ENCODE measurements at places on chromosomes 5 and 9. TPM values are rescaled to one million over a fixed set of nuclear protein-coding genes. Genes with fewer than 3 reads are reported as not detected.

- H3K27ac ChIP-seq: no peak overlapping the region
- no peak for DNase-seq
- H3K36me3 ChIP-seq: no peaks in the 10 kb centered on the region
- peaks cover 22% of the 10 kb centered on the region for H3K4me1 ChIP-seq
These were observed 18.5 kb upstream of the SNX2 start for GRCh38 chr5:122756264-122756911.

- H3K27ac ChIP-seq: no peak overlapping the region
- no peaks in the 10 kb centered on the region for H3K4me1 ChIP-seq
- H3K36me3 ChIP-seq: no peaks in the 10 kb centered on the region
- no peaks in the 10 kb centered on the region for H3K27me3 ChIP-seq
These were observed 33.1 kb downstream of the RAB3C start for GRCh38 chr5:58615972-58616371.

GRCh38 chr9:12784461-12785259 lies 9.8 kb downstream of the LURAP1L start:
- DNase-seq: no peak
- H3K4me1 ChIP-seq: no peaks in the 10 kb centered on the region
- no peak overlapping the region for H3K27ac ChIP-seq

GRCh38 chr9:99678566-99678965 lies 143.1 kb upstream of the NR4A3 start:
- H3K27ac ChIP-seq: no peak overlapping the region
- DNase-seq: no peak
- no peaks in the 10 kb centered on the region for H3K4me1 ChIP-seq

Gene PROB1
- total RNA-seq: 8.3 TPM

- no peaks in the 10 kb centered on the region for H3K36me3 ChIP-seq
- H3K27me3 ChIP-seq: peaks cover 2% of the 10 kb centered on the region
- H3K4me3 ChIP-seq: no peak overlapping the region
- H3K4me1 ChIP-seq: no peaks in the 10 kb centered on the region
- no peak for DNase-seq
- H3K27ac ChIP-seq: no peak overlapping the region
These were observed 53.3 kb upstream of the FAM169A start for GRCh38 chr5:74919487-74919886.

DNA sequence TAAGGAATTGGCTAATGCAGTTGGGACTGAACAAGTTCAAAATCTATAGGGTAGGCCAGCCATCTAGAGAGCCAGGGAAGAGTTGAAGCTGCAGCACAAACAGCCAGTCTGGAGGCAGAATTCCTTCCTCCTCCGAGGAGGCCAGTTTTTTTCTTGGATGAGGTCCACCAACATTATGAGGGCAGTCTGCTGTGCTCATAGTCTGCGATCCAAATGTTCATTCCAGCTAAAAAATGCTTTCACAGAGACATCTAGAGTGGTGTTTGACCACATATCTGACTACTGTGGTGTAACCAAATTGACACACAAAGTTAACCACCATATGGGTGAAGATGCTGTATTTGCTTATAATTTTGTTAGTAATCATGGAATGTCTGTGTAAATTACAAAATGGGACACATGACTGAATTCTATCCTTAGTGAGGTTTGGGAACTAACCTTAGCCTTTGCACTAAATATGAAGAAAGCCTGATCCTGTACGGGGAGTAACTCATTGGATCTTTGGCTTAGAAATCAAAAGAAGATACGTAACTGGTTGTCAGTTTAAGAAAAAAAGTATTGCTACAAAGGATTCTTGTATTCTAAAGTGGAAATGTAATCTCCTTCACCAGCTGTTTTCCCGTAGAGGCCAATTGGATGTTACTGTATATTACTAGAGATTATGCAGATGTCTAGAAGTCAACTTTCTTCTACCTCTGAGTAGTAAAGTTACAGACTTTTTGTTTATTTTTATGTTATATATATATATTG lies 70.6 kb downstream of the SPIN1 start:
- H3K27ac ChIP-seq: no peak overlapping the region
- peaks cover 9% of the 10 kb centered on the region for H3K36me3 ChIP-seq
- peaks cover 12% of the 10 kb centered on the region for H3K4me1 ChIP-seq
- no peak for DNase-seq

DNA sequence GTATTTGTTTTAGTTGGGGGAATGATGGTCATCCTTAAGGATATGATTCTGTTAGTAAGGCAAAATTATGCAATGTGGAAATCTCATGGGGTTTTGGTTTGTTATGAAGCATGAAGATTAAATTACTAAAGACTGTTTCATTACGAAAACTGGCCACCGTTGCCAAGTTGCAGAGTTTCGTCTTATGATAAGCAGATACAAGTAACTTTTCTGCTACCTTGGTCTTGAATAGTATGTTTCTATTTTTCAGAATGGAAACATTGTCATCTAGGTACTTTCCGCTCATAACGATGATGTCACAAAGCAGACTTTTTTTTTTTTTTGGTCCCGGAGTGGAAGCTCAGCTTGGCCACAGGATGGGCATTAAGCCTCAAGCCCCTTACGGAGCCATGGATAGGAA lies 4.2 kb downstream of the CCNI2 start:
- DNase-seq: no peak
- peaks cover 12% of the 10 kb centered on the region for H3K36me3 ChIP-seq
- peaks cover 42% of the 10 kb centered on the region for H3K4me1 ChIP-seq
- H3K27me3 ChIP-seq: peaks cover 7% of the 10 kb centered on the region
- peak overlapping the region; percentile 77 for H3K27ac ChIP-seq

- no peak overlapping the region for H3K27ac ChIP-seq
- H3K4me1 ChIP-seq: no peaks in the 10 kb centered on the region
- no peak for DNase-seq
These were observed 81.7 kb downstream of the ADAMTS19 start for GRCh38 chr5:129541648-129542251.

Gene DNAH5
- total RNA-seq: not detected

Gene PCDHB16
- total RNA-seq: not detected

DNA sequence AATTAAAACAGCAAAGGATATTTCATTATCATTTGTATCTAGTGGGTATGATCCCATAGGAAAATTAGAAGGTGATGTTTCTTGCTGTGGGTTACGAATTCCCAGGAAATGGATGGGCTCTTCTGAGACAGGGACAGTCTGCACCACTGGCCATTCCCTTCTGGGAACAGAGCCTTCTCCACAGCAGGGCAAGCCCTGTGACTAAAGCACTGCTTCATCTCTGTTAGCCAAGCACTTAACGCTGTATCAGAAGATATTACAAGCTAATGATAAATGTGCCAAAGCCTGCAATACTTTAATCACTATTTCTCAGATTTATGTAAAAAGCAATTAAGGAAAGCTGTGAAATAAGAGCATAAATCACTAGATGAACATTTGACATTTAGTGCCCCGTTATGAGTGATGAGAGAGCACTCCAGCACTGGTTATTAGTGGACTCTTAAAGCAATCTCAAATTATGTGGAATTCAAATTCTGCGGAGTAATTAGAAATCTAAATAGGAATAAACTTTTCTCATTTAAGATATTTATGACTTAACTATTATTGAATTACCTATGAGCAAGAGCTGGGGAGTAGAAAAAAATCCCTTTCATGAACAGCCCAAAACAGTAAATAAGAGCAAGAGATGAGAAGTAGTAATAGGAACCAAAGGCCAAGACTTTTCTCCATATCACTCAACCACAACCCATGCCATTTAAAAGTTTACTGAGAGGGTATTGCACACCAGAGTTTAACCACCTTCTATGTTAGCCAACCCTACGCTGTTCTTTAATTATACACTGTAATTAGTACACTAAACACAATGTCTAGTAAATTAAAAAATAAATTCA lies 49.2 kb downstream of the FAM240B start:
- no peaks in the 10 kb centered on the region for H3K36me3 ChIP-seq
- no peak overlapping the region for H3K27ac ChIP-seq
- DNase-seq: no peak

DNA sequence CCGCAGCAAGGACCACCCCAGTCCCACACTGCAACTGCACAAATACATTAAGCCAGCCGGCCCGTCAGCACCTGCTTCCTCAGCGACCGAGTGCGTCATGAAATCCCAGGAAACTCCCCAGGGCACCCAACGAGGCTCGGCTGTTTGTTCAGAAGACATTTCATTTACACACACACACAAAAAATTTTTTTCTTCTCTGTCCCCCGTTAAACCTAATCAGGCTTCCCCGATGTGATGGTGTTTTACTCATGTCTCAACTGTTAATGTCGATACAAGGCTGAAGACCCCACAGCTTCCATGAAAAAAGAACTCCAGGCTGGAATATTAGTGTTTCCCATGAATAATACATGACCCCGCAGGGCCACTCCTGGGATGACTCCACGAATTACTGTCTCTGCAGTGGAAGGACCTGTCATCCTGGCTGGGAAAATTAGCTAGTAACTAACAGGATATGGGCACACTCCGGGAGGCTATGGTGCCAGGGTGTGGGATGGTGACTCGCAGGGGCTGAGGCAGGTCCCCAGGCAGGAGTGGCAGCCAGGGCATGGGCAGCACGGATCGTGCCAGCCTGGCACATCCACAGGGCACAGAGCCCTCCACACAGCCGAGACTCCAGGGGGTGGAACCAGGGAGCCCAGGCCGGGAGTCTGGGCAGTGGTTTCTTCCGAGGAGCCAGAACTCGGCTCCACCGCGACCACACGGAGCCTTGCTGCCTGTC lies 102.4 kb downstream of the VAV2 start:
- no peaks in the 10 kb centered on the region for H3K36me3 ChIP-seq
- H3K4me3 ChIP-seq: no peak overlapping the region
- no peak for DNase-seq

Gene CCNO
- 0.27 TPM for total RNA-seq

Gene NFIL3
- total RNA-seq: 191 TPM

GRCh38 chr9:135994501-135995192 lies 33.5 kb upstream of the UBAC1 start:
- H3K27me3 ChIP-seq: no peaks in the 10 kb centered on the region
- no peak overlapping the region for H3K27ac ChIP-seq
- peaks cover 2% of the 10 kb centered on the region for H3K4me1 ChIP-seq

- no peaks in the 10 kb centered on the region for H3K27me3 ChIP-seq
- peaks cover 18% of the 10 kb centered on the region for H3K4me1 ChIP-seq
- no peak overlapping the region for H3K4me3 ChIP-seq
These were observed 92.1 kb downstream of the CDKN2A start for GRCh38 chr9:21902136-21902535.

DNA sequence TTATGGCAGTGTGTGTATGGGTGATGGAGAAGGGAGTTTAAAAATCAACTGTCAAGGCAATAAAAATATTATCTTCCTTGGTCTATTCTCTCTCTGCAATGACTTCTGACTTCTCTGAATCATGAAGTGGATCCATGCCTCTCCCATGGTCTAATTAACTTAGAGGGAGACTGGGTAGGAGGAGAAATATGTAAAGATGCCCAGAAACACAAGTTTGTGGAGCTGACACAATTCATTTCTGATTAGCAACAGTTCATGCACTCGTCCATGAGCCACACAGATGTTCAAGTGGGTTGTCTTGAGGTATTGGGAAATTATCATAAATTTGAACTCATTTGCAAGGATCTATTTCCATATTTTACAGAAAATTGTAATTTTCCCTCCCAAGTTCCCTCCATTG lies 38.1 kb downstream of the INSYN2B start:
- H3K27ac ChIP-seq: no peak overlapping the region
- no peaks in the 10 kb centered on the region for H3K27me3 ChIP-seq
- no peak for DNase-seq
- no peak overlapping the region for H3K4me3 ChIP-seq
- peaks cover 4% of the 10 kb centered on the region for H3K4me1 ChIP-seq

Gene RNF208
- total RNA-seq: 10.1 TPM

DNA sequence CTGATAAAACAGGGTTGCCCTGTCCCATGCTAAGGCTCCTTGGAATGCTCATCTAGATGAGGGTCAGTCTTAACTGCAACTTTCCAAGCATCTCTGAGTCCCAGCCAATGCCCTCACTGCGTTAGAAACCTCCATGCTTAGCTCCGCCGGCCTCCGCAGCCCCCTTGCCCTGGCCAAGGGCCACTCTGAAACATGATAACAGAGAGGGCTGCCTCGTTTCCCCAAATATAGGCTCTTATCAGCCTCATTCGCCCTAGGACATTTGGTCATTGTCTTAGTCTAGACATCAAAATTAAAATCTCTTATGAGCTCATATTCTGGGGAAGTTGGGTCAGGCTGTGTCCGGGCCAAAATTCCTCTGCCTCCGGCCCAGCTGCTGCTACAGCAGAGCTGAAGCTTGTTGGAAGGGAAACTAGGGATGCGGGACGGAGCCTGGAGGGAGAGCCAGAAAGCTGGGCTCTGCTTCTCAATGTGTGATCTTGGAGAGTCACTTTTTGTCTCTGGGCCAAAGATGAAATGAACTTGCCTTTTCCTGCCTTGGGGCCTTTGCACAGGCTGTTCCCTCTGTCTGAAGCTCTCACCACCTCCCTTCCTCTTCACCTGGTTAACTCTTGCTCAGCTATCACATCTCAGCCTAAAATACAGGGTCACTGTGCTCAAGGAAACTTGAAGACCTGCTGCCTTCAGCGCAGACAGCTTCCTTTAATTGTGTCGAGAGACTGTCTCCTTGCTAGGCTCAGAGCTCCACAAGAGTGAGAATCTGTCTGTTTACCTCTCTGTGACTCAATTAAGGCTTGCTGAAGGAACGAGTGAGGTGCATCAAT lies 191.3 kb downstream of the RGS3 start:
- H3K27me3 ChIP-seq: peaks cover 8% of the 10 kb centered on the region
- no peak overlapping the region for H3K4me3 ChIP-seq
- H3K27ac ChIP-seq: no peak overlapping the region
- no peaks in the 10 kb centered on the region for H3K36me3 ChIP-seq
- peaks cover 15% of the 10 kb centered on the region for H3K4me1 ChIP-seq
- DNase-seq: no peak

DNA sequence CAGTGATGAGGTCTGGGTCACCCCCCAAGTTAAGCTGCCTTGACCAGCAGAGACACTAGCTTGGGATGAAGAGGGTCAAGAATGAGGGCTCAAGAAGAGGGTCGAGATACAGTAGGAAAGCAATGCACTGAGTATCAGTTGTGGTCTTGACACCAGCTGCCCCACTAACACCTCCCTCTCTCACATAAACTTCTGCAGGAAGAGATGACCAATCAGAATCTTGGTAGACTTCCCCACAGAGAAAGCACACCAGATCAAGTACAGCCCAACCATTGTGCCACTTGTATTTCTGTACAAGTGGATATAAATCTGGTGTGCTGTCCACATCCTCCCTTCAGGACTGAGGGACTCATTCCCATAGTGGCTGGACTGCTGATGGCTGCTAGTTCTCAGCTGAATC lies 101.2 kb upstream of the ELL2 start:
- H3K4me3 ChIP-seq: no peak overlapping the region
- H3K4me1 ChIP-seq: peaks cover 45% of the 10 kb centered on the region
- no peaks in the 10 kb centered on the region for H3K36me3 ChIP-seq
- H3K27ac ChIP-seq: peak overlapping the region; percentile 67
- no peak for DNase-seq

Data from activated T-helper 2 cell treated with anti-CD3 and anti-CD28 coated beads, Interferon-gamma antibody, Interleukin-2, Interleukin-4, amounts not matched to agents 10 μg/mL and 5 μg/mL and 100 μg/mL, durations not matched to agents 14 hours and 24 hours and 36 hours (primary cell).